ENCODE measurements at places on chromosomes 7 and 10.

DNA sequence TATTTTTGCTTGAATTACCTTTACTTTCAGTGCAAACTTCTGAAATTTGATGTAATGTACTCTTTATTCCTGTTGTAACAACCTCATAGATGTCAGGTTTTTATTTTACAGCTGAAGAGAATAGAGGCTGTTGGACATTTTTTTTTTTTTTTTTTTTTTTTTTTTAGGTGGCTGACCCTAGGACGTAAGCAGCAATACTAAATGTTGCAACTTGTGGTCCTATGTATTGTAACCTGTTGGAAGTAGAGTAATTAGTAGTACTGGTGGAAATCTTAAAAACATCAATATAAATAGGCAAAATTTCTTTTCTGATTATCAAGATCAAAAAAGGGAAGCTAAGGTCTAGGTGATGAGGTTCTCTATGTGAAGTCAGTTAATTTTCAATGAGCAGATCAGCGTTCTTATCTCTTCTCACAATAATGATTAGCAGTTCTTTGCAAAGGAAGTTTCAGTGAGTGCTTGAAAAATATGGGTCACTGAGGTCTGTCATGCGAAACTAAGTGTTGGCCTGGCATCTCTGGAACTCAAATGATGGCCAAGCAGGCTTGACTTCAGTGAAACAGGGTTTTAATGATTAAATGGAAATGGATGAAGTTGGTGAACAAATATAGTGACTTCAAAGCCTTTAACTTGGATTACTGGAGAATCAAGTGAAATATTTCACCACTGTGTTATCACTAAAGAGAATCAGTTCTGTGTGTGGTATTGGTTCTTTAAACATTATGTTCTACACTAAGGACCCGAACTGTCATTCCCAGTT is 42.7 kb downstream of the BICC1 start:
- no peak overlapping the region for H3K27ac ChIP-seq
- no peaks in the 10 kb centered on the region for H3K27me3 ChIP-seq
- H3K36me3 ChIP-seq = no peaks in the 10 kb centered on the region
- no peak overlapping the region for H3K4me3 ChIP-seq

- H3K4me3 ChIP-seq = no peak overlapping the region
- no peak overlapping the region for H3K27ac ChIP-seq
- no peak for DNase-seq
- H3K36me3 ChIP-seq = peaks cover 53% of the 10 kb centered on the region
- H3K27me3 ChIP-seq = no peaks in the 10 kb centered on the region
These were observed 155.9 kb downstream of the CDK14 start for GRCh38 chr7:90752051-90752450.

DNA sequence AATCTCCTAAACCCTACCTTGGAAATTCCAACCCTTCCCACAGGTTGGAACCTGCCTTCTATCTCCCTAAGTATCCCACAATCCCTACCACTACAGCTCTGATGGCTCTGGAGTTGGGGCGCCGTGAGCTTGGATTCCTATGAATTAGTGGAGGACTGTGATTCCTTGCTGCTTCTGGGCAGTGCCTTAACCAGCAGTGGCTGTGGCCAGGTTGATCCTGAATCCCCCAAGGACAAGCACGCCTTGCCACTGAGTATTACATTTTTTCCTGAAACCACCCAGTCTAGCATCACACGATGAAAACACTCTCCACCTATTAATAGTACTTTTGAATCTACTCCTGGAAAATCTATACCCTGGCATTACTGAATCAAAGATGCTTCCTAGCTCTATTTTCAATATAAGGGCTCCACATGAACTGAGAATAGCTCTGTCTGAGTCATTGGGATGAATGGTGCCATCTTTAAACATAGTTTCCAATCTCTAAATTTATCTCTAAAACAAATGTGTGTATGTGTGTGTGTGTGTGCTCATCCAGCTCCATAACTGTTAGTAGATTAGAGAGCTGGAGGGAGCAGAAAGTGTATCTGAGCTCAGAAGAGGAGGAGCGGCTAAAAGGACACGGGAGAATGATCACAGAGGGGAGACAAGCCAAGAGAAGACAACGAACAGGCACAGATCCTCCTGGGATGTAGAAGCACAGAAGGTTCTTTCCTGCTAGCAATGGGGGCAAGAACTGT is 11.9 kb upstream of the INPP5F start:
- peak overlapping the region; percentile 76 for H3K27ac ChIP-seq
- H3K27me3 ChIP-seq = no peaks in the 10 kb centered on the region
- no peak for DNase-seq

GRCh38 chr10:117486606-117487005 is 55.9 kb upstream of the EMX2 start:
- peaks cover 13% of the 10 kb centered on the region for H3K27me3 ChIP-seq
- no peak for DNase-seq

GRCh38 chr10:5508161-5508604 is 8.8 kb upstream of the CALML5 start:
- H3K4me1 ChIP-seq = no peaks in the 10 kb centered on the region
- H3K36me3 ChIP-seq = no peaks in the 10 kb centered on the region

GRCh38 chr10:124249196-124249595 is 155.8 kb upstream of the CHST15 start:
- peaks cover 38% of the 10 kb centered on the region for H3K4me1 ChIP-seq
- H3K27ac ChIP-seq = no peak overlapping the region
- no peaks in the 10 kb centered on the region for H3K27me3 ChIP-seq
- no peaks in the 10 kb centered on the region for H3K36me3 ChIP-seq
- DNase-seq = no peak
- no peak overlapping the region for H3K4me3 ChIP-seq

DNA sequence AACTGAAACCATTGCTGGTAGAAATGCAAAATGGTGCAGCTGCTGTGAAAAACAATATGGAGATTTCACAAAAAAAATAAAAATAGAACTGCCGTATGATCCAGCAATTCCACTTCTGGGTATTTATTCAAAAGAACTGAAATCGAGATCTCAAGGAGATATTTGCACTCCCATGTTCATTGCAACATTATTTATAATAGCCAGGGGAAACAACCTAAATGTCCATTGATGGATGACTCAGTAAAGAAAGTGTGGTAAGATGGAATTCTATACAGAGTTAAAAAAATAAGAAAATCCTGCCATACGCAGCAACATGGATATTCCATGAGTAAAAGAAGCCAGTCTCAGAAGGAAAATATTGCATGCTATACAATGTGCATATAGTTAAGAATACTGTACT is 290.6 kb upstream of the GHITM start:
- H3K27me3 ChIP-seq = no peaks in the 10 kb centered on the region
- DNase-seq = no peak
- no peak overlapping the region for H3K27ac ChIP-seq
- H3K36me3 ChIP-seq = no peaks in the 10 kb centered on the region
- no peaks in the 10 kb centered on the region for H3K4me1 ChIP-seq
- no peak overlapping the region for H3K4me3 ChIP-seq
